ENCODE measurements at places on chromosomes 16 and 17. TPM values are rescaled to one million over a fixed set of nuclear protein-coding genes. Genes with fewer than 3 reads are reported as not detected.

The ALDOC gene
- 29.9 TPM for total RNA-seq

GRCh38 chr17:17424552-17424951 lies 52.2 kb upstream of the MED9 start:
- no peak for DNase-seq

DNA sequence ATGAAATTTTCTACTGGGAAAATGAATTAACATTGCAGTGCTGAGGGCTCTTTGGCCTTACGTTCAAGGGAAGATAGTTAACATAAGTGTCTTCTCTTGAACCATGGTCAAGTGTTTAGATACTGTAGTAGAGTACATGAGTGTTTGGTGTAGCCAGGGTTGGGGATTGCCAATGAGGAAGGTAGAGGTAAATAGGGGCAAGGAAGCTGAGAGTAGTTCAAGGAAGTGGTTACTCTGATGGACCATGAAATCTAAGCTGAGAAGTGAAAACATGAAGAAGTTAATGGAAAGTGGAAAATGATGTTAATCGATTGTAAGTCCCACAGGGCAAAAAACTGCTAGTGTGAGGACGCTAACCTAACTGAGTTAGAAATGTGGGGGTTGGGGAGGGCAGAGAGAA lies 249.6 kb upstream of the AXIN2 start:
- no peak for DNase-seq

DNA sequence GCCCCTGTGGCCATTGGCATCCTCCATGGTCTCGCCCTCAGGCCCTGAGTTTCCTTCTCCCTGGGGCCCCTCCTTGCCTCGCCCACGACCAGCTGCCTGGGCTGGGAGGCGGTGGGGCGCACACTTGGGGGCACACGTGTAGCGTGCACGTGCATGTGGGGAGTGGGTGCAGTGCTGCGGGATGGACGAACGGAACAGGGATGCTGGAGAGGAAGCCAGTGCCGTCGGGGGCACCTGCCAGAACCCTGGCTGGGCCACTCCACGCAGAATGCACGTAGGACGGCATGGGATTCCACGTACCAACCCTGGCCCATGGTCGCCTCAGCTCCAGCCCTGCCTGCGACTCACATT lies 80.4 kb downstream of the KLHDC4 start:
- no peak for DNase-seq

- DNase-seq, result peak; percentile 86
These were observed 29.3 kb downstream of the ACTG1 start for GRCh38 chr17:81483085-81483861.

DNA sequence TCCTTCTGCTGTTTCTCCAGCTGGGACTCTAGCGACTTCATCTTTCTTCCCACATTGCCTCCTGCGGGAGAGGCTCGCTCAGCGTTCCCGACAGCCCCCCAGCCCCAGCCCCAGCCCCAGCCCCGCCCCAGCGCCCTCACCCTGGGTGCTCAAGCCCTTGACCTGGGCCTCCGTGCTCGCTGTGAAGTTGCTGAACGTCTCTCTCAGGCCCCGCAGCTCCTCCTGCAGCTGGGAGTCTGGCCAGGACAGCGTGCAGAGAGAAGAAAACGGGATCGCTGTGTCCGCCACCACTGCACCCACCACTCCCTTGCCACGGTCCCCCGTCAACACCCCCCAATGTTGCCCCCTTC lies 2.4 kb downstream of the ASGR1 start:
- no peak for DNase-seq

DNA sequence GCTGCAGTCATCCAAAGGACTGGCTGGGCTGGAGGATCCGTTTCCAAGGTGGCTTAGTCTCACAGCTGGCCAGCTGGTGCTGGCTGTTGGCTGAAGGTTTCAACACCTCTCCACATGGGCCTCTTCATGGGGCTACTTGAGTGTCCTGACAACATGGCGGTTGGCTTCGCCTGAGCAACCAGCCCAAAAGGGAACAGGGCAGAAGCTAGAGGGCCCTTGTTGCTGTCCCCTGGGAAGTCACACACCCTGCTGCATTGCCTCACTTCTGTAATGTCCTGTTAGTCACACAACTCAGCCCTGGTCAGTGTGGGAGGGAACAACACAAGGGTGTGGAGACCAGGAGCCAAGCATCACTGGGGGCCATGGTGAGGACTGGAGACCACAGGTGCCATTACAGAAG lies 36.6 kb downstream of the C16orf78 start:
- no peak for DNase-seq

The GP2 gene
- not detected for total RNA-seq

DNA sequence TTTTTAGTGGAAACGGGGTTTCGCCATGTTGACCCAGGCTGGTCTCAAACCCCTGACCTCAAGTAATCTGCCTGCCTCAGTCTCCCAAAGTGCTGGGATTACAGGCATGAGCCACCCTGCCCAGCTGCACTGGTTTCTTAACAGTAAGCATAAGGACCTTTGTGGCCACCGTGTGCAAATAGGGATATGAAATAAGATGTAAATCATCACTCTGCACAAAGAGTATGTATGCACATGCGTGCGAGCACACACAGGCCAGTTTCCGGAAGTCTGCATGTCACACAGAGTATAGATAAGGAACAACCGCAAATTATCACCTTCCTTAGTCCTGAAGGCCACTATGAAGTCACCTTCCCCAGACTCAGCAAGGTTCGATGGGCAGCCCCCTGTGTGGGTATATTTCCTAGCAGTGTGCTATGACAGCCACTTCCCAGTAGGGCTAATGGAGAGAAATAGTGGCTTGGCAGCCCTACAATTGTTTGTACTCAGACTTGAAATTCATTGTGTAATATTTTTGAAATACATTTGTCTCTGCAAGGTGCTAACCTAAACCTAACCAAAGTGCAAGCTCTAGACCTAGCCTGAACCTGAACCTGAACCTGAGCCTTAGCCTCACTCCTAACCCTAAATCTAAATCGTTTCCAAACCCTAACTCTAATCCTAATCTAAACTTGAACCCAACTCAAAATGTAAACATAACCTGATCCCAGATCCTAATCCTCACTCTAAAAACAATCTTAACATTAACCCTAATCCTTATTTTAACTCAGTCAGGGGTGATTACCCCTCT lies 48.4 kb upstream of the SKAP1 start:
- DNase-seq, result no peak

- no peak for DNase-seq
These were observed 16.7 kb upstream of the IRF8 start for GRCh38 chr16:85882181-85882810.

The KRTAP1-3 gene
- not detected for total RNA-seq

DNA sequence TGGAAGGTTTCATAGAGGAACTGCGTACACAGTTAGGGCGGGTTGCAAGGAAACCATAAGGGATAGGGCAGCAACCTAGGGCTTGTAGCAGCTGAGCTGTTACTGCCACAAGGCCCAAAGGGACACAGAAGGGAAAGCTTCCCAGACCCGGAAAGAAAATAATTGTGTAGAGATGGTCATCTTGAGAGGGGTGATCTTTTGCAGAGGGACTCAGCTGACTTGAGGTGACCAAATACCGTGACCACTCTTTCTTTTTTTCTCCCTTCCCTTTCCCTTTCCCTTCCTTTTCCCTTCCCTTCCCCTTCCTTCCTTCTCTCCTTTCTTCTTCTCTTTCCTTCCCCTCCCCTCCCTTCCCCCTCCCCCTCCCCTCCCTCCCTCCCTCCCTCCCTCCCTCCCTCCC lies 8.5 kb upstream of the CREBBP start:
- DNase-seq, result no peak

- no peak for DNase-seq
These were observed 3.3 kb upstream of the CCDC57 start for GRCh38 chr17:82215972-82216300.

DNA sequence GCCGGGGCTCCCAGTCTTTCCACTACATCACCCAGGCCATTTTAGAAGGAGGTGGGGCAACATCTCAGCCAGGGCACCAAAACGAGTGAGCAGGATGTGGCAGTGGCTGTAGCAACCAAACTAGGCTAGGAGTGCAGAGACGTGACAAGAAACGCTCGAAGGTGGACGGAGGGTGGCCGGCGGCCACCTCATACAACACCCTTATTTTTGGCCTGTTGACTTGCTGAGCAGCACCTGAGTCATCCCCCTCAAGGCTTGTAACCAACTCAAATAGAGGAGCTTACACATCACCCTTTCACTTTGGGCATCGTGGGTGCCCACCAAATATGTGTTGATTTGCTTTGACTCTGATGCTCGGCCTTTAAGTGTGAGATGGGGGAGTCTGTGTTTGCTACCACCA lies 23.7 kb upstream of the SOX9 start:
- DNase-seq, result no peak

GRCh38 chr16:82043680-82044584 lies 8.9 kb downstream of the HSD17B2 start:
- no peak for DNase-seq

DNA sequence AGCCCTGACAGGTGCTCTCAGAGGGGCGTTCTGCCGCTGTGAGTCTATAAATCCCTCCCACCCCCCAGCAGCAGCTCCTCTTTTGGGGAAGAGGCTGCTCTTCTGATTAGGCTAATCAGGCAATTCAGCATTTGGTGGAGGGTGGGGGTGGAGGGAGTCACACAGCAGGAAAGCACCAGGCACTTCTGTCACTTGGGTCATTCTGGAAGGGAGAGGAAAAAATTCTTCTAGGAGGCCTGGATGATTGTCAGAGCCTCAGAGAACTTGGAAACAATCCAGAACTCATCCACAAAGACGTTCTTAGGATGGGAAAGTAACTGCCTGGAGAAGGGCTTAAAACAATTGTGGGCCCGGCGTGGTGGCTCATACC lies 7.3 kb upstream of the SSTR2 start:
- DNase-seq, result no peak

GRCh38 chr16:12403746-12404658 lies 399.7 kb downstream of the CPPED1 start:
- peak; percentile 85 for DNase-seq

- DNase-seq, result no peak
These were observed 16.0 kb downstream of the CEP112 start for GRCh38 chr17:66175892-66176291.

Measured in dermis blood vessel endothelial cell (primary cell).